ENCODE measurements at places on chromosomes 12 and 14.

DNA sequence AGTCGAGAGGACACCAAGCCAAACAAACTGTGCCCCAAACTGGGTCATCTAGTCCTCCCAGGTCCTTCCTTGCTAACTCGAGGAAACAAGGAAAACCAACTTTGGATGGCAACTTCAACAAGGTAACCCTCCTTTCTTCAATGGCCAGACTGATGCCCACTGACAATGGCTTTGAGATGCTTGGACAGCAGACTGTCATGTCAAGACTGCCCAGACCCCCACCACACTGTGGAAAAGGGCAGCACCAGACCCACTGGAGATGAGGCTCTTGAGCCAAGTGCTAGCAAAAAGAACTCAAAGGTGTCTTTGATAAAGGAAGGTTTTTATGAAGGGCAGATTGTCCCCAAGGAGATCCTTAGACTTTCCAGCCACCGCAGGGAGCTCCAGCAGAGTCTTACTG lies 9.0 kb upstream of the CDH24 start:
- DNase-seq, result no peak

- DNase-seq, result no peak
These were observed 20.7 kb downstream of the ZDHHC17 start for GRCh38 chr12:76784600-76785051.

DNA sequence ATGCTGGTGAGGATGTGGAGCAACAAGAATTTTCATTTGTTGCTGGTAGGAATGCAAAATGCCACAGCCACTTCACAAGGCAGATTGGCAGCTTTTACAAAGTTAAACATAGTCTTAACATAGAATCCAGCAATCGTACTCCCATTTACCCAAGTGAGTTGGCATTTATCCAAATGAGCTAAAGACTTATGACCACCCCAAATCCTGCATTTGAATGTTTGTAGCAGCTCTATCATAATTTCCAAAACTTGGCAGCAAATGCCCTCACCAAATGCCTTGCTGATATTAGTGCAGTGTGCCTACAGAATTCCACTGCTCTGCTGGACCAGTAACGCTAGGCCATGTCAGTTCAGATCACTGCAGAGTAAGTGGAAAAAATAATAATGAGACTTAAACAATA lies 120.7 kb upstream of the AMIGO2 start:
- DNase-seq, result no peak

DNA sequence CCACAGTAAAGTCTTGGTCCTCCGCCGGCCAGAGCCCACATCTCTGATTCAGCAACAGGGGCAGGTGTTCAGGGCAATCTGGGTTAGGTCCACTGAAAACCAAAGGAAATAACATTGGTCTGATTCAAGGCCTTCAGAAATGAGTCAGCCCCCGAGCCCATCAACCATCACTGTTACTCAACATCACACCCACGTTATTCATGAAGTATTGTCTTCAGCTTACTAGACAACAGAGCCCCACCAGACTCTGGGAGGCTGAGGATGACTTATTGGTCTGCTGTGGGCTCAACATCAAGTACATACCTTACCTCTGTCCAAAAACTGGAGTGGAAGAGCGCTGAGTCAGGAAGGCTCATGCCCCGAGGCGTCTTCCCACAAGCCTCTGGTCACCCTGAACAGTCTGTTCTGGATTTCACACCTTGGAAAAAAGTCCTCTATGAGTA lies 97.5 kb downstream of the ZFP36L1 start:
- DNase-seq, result no peak

GRCh38 chr14:105066240-105067071 lies 1.2 kb upstream of the GPR132 start:
- no peak for DNase-seq

DNA sequence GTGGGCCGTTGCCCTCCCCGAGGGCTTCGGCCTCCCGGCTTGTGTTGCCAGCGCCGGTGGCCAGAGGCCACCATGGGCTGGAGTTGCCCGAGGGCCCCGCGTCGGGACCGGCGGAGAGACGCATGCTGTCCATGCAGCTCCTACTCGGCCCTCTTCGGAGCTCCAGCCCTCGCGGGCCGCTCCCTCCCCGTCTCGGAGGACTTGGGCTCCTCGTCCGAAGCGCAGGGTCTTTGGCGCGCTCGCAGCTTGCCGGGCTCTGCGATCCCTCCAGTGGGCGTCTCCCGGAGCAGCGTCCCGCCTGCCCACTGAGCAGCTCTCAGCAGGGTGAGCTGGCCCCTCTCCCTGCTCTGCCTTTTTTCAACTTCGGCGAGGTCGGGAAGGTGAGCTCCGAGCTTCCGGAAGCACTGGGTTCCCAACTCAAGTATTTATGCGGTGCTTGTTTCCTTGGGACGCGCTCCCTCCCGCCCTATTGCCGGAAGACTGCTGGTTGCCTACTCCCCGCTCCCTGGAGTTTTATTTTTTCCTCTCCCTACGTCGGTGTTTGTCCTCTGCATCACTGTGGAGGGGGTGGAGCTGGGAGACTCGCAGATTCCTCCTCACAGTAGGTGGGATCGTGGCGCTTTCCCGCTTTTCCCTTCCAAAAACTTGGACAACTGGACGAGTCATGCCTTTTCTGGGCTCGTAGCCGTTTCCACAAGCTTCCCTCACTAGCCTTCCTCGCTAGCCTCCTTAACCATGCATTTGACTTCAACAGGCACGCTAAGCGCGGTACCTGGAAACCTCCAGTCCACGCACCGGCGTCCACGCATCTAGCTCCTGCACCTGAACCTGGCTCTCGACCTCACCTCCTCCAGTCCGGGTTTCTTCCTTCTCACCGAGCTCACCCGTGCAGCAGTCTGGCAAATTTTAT lies at the start of gene AVPR1A:
TSS of gene AVPR1A (minus strand) at position 489 of the 910 bp plus-strand sequence. CDS start at position 124, 365 bp downstream.
- DNase-seq, result peak; percentile 16

- no peak for DNase-seq
These were observed 5.6 kb upstream of the JAG2 start for GRCh38 chr14:105173901-105174894.

GRCh38 chr12:109553483-109553882 lies 19.8 kb downstream of the MMAB start:
- no peak for DNase-seq

- no peak for DNase-seq
These were observed 4.0 kb downstream of the STX2 start for GRCh38 chr12:130835011-130835410.

Measured in HEK293T (cell line).